ENCODE measurements at places on chromosomes 3 and 15. TPM values are rescaled to one million over a fixed set of nuclear protein-coding genes. Genes with fewer than 3 reads are reported as not detected.

The CRABP1 gene
- 454 TPM for total RNA-seq

The NRROS gene
- 0.58 TPM for total RNA-seq

DNA sequence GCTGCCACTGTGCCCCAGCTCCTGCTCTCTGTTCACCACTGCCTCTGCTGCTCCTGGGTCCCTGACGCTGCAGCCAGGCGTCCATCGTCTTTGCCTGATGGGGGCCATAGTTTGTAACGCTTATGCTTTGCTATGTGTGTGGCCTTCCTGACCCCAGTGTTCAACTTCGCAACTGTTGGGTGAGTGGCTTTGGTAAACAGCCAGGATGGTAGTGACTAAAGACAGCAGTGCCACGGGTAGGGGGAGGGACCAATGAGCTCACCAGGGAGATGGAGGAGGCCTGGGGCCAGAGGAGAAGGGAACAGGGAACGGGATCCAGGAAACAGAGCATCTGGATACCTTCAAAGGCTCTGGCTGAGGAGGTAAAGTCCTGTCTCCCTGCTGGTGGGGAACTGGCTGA lies 75.9 kb upstream of the ALDH1L1 start:
- no peaks in the 10 kb centered on the region for H3K27me3 ChIP-seq
- no peaks in the 10 kb centered on the region for H3K36me3 ChIP-seq
- H3K4me3 ChIP-seq, result no peak overlapping the region
- no peak overlapping the region for H3K27ac ChIP-seq

DNA sequence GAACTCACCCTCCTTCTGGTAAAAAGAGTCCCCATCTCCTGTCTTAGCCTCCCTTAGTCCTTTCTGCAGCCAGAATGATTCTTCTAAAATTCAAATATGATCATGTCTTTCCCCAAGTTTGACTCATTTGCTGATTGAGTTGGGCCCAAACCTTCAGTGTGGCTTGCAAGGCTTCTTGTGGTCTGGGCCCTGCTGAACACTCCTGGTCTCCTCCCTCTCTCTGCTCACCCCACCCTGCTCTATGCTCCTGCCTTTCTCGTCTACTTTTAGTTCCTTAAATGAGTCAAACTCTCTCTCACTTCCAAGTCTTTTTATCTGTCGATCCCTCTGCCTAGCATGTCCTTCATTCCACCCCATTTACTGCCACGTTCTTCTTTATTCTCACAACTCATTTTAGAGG lies 72.6 kb downstream of the CCR1 start:
- DNase-seq, result no peak
- no peaks in the 10 kb centered on the region for H3K36me3 ChIP-seq
- H3K27ac ChIP-seq, result no peak overlapping the region
- no peaks in the 10 kb centered on the region for H3K4me1 ChIP-seq
- no peaks in the 10 kb centered on the region for H3K27me3 ChIP-seq

GRCh38 chr3:9123840-9124239 lies 125.6 kb downstream of the SRGAP3 start:
- no peaks in the 10 kb centered on the region for H3K36me3 ChIP-seq
- H3K4me1 ChIP-seq, result peaks cover 19% of the 10 kb centered on the region
- H3K4me3 ChIP-seq, result no peak overlapping the region
- H3K27me3 ChIP-seq, result no peaks in the 10 kb centered on the region
- DNase-seq, result no peak
- H3K27ac ChIP-seq, result no peak overlapping the region

- no peaks in the 10 kb centered on the region for H3K27me3 ChIP-seq
- H3K4me1 ChIP-seq, result no peaks in the 10 kb centered on the region
- H3K27ac ChIP-seq, result no peak overlapping the region
- H3K4me3 ChIP-seq, result no peak overlapping the region
- DNase-seq, result no peak
- H3K36me3 ChIP-seq, result no peaks in the 10 kb centered on the region
Observed at GRCh38 chr3:142543307-142543706, 35.2 kb downstream of the ATR start.

DNA sequence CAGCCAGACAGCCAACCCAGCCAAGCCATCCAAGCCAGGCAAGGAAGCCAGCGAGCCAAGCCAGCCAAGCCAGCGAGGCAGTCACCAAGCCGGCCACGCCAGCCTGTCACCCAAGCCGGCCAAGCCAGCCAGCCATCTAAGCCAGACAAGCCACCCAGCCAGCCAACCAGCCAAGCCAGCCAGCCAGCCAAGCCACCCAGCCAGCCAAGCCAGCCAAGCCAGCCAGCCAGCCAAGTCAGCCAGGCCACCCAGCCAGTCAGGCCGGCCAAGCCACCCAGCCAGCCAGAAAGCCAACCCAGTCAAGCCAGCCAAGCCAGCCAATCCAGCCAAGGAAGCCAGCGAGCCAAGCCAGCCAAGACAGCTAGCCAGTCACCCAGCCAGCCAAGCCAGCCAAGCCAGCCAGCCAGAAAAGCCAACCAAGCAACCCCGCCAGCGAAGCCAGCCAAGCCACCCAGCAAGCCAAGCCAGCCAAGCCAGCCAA lies 201.2 kb downstream of the GOLGA6L6 start:
- no peak overlapping the region for H3K4me3 ChIP-seq
- H3K27me3 ChIP-seq, result no peaks in the 10 kb centered on the region
- no peak for DNase-seq
- H3K27ac ChIP-seq, result no peak overlapping the region
- no peaks in the 10 kb centered on the region for H3K4me1 ChIP-seq
- no peaks in the 10 kb centered on the region for H3K36me3 ChIP-seq

- H3K4me3 ChIP-seq, result no peak overlapping the region
- H3K36me3 ChIP-seq, result no peaks in the 10 kb centered on the region
- no peaks in the 10 kb centered on the region for H3K27me3 ChIP-seq
- peak; percentile 5 for DNase-seq
Observed at GRCh38 chr3:108127301-108127988, 36.6 kb upstream of the CD47 start.

DNA sequence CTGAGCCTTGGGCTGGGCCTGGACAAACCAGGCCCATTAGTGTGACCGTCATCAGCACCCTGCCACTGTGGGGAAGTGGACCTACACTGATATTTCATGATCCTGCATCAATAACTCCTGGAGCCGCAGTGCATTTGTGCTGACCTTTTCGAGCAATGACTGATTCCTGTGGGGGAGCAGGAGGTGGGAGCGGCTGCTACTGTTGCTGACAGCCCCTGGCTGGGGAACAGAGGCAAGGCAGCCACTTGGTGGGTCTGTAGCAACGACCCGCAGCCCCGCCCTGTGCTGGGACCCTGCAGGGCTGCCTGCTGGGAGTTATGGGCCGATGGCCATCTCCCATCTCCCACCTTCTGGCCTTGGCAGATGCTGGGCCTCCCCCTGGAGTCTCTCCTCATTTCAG lies 42.1 kb downstream of the CCDC33 start:
- H3K4me3 ChIP-seq, result no peak overlapping the region
- H3K27me3 ChIP-seq, result no peaks in the 10 kb centered on the region
- H3K27ac ChIP-seq, result no peak overlapping the region
- no peak for DNase-seq
- peaks cover 20% of the 10 kb centered on the region for H3K4me1 ChIP-seq

GRCh38 chr3:23650371-23651140 lies 155.2 kb upstream of the UBE2E1 start:
- no peak overlapping the region for H3K27ac ChIP-seq
- H3K4me3 ChIP-seq, result no peak overlapping the region
- no peaks in the 10 kb centered on the region for H3K36me3 ChIP-seq
- peaks cover 33% of the 10 kb centered on the region for H3K4me1 ChIP-seq
- DNase-seq, result no peak
- no peaks in the 10 kb centered on the region for H3K27me3 ChIP-seq

DNA sequence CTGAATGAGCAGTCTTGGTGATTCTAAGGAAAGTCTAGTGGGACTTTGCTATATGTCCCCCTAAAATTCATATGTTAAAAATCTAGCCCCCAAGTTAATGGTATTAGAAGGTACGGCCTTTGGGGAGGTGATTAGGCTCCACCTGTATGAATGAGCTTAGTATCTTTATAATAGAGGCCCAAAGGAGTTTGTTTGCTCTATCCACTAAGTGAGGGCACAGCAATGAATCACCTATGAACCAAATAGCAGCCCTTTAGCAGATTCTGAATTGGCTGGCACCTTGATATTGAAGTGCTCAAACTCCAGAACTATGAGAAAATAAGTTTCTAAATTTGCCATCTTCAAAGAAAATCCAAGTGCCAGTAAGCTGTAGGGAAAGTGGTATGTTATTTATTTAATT lies 187.9 kb downstream of the SUCNR1 start:
- H3K4me3 ChIP-seq, result no peak overlapping the region

DNA sequence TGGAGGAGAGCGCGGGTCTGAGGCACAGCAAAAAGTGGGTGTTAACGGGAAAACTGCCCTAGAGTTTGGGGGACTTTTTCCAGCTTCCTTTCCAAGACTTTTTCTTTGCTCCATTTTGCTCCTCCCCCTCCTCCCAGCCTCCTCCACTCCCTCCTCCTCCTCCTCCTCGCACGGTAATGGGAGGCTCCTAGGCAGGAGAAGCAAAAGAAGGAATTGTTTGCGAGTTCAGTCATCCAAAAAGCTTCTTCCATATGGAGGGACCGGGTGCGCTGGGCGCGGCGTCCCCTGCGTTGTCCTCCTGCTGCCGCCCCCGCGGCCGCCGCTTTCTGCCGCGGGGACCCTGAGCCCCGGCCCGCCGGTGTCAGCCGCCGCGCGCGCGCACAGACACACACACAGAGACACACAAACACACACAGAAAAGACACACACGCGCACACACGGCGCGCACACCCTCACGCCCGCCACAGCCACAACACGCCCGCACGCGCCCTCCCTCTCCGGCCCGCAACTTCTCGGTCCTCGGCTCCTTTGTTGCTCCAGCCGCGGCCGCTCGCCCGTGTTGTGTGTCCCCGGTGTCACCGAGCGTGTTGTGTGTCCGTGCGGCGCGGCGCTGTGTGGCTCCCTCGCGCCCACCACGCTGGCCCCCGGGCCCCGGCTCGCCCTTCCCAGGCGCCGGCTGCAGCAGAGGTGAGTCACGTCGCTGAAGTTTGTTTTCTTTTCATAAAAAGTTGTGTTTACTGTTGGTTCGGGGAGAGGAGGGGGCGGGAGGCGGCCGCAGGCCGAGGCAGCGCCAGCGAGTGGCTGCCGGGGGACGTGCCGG lies at the start of gene BOC:
BOC (plus strand) TSS at position 228 of the 820 bp plus-strand sequence. CDS start 38,246 bp downstream, outside the sequence.
- H3K4me3 ChIP-seq, result peak within 1 kb of the TSS; percentile 93
- no peaks in the 10 kb centered on the region for H3K27me3 ChIP-seq
- peak within 1 kb of the TSS; percentile 78 for H3K27ac ChIP-seq
- DNase-seq, result peak; percentile 77
